ENCODE measurements at places on chromosomes 5 and 9.

- DNase-seq, result no peak
Observed at GRCh38 chr9:1320607-1321195, 270.5 kb downstream of the DMRT2 start.

GRCh38 chr9:69785757-69786156 is 25.9 kb upstream of the PTAR1 start:
- no peak for DNase-seq

GRCh38 chr9:72872718-72873117 is 80.1 kb downstream of the ALDH1A1 start:
- DNase-seq, result no peak

DNA sequence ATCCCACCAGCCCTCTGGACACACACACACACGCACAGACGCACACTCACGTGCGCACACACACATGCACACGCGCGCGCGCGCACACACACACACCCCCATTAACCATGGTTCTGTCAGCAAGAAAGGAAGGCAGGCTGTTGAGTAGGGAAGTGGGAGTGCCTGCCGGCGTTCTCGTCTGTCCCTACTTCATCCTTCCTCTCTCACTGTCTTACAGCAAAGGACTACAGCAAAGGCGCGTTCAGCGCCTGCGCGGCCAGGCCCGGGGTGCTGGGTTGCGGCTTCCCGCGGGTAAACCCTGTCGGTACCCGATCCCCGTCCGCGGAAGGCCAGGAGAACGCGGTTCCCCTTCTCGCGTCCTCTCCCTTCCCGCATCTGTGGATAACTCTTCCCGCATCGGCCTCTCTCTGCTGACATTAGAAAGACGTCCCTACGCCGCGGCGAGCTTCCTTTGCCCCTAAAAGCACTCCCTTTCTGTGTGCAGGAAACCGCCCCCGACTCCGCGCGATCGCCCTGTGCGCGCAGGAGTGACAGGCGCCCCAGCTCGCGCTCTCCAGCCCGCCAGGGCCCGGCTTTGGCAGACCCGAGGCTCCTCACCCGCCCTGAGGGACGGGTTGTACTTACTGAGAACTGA is 219.2 kb downstream of the AGTPBP1 start:
- no peak for DNase-seq

GRCh38 chr5:86039351-86039750 is 578.4 kb upstream of the COX7C start:
- DNase-seq, result no peak

GRCh38 chr5:74240783-74241750 is 399.5 kb downstream of the ENC1 start:
- DNase-seq, result no peak

DNA sequence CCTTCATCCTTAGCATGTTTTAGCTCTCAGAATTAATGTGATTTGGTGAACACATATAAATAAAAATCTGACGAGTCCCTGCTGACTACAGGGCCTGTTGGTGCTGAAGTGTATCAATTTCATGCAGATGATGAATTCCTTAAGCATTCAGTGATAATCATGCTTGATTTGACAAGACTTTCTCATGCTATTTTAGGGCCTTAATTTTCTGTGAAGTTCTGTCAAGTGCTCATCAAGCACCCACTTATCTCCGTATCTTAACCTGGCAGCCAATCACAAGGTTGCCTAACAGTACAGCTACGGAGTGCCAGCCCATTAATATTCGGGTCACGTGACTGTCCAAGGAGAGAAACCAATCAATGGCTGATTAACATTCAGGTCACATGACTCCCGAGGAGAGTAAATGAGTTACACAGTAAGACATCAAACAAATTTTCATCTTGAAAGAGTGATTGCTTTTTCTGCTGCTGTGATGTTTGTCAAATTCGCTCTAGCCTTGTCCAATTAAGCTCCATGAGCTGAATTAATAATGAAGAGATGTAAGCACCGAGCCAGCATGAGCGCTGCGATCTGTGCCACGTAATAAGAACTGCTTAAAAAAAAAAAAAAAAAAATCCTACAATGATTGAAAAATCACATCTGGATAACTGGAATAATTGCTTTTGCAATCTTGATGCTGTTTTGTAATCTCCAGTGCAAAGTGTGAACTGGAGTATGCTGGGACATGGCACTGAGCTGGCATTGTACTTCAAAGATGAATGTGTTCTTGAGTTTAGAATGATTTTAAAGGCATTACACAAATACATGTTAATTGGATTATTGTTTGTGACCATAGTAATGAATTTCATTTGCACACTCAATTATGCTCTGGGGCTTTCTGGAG is 104.3 kb upstream of the SPATA31D4 start:
- DNase-seq, result no peak

- DNase-seq, result no peak
Observed at GRCh38 chr5:145903113-145903512, 30.3 kb upstream of the GRXCR2 start.

- DNase-seq, result peak; percentile 1
Observed at GRCh38 chr9:36037549-36038122, 923 bp downstream of the RECK start.

All from SHP77 (cell line).